Stimulated activated CD4-positive, alpha-beta T cell treated with anti-CD3 and anti-CD28 coated beads, TNF-alpha, amount 100 ng/mL, for 24 hours (primary cell): ENCODE measurements at places on chromosomes 2 and 18.

DNA sequence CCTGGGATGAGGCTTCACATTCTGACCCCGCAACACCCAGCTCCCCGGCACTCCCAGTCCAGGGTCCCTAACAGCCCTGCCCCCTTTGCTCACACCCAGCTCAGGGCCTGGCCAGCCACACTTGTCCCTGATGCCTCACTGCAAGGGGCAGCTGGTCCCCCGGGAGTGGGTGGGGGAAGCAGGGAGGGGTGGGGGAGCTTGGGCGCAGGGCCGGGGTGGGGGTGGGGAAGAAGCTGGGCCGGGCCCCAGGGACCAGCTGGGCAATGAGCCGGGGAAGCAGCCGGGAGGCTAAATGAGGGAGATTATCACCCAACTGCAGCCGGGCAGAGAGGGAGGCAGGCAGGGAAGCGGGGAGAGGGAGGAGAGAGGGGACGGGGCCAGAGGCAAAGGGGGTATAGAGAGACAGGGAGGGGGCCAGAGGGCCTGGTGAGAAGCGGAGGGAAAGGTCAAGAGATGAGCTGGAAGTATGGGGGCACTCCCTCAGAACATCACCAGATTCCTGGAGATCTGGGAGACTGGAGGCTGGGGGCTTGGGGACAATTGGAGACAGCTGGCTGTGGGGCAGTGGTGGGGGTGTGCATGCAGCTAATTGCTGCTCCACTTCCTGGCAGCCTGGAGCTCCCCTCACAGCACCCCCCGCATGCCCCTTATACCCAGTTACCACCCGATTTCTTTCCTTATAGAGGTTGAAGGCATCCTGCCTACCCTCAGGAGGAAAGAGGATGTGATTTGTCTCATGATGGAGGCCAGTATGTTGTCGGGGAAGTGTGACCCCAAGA, 2.5 kb upstream of the ASIC4 start:
- no peak for DNase-seq

GRCh38 chr2:188291617-188292347, at the start of gene GULP1:
Gene GULP1 (plus strand): TSS chr2:188291874. CDS start chr2:188477703, 185,829 bp downstream.
- DNase-seq = no peak

DNA sequence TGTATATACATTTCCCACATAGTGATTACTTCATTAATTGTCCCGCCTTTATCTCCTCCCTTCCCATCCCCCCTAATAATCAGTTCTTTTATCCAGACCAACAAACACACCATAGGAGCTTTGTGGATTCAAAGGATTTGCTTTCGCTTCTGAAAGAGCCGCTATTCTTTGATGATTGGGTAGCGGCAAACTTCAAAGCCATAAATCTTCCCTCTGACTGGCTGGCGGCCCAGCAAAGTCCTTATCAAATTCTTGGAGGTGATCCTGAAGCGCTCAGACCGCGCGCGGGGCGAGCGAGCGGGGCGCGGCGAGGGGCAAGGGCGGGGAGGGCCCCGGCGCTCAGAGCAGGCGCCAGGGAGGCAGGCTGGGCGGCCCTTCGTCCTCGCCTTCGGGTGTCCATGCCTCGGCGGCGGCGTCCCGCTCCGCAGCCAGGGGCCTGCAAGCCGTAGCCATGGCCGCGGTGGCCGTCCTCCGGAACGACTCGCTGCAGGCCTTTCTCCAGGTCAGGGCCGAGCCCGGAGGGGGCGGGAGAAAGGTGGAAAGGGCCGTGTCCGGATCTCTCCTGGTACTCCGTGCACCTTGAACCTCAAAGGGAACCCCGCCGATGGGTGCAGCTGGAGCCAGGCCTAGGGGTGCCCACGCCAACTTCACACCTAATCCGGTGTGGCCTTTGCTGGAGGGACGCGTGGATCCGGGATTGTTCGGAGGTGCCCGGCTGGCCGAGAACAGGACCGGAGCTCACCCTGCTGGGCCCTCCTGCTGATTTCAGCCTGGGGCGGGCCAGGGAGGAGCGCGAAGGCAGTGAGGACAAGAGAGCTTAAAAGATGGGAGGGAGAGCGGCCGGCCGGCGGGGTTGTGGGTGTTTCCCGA, at the start of gene SP5:
Gene SP5, plus strand, starts transcription at position 276 of the 870 bp plus-strand sequence. Its CDS starts 176 bp downstream, at position 452.
- DNase-seq = no peak

DNA sequence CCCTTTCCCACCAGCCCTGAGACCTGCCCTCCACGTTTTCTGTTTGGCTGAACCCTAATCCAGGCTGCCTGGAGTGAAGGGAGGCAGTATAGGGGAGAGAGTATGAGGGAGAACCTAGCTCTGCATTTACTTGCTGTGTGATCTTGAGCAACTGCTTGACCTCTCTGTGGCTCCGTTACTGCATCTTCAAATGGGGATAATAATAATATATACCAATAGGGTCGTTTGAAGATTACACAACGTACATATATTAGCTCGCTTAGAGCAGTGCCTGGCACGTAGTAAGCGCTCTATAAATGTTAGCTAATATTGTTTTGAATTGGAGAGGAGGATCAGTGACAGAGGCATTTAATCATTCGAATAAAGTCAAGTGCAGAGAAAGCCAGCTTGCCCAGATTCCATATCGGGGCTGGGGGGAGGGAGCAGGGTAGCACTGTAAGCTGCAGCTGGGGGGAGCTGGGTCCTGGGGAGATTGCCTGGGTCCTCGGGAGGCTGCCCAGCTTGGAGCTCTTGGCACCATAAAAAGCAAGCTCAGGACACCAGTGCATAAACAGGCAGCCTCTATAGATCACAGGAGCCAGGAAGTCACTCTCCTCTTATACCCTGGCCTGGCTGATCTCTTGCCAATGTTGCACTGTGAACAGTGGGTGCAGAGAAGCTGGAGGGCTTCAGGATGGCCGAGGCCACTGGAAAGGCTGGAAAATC, 19.1 kb downstream of the KCNK3 start:
- DNase-seq = no peak

- DNase-seq = no peak
Measured at GRCh38 chr2:119104414-119104813, 54.1 kb downstream of the C1QL2 start.

- DNase-seq = peak; percentile 60
Measured at GRCh38 chr2:75646583-75647425, at the start of gene MRPL19. Gene MRPL19 (plus strand): TSS chr2:75646783. CDS start chr2:75646808, 25 bp downstream.

DNA sequence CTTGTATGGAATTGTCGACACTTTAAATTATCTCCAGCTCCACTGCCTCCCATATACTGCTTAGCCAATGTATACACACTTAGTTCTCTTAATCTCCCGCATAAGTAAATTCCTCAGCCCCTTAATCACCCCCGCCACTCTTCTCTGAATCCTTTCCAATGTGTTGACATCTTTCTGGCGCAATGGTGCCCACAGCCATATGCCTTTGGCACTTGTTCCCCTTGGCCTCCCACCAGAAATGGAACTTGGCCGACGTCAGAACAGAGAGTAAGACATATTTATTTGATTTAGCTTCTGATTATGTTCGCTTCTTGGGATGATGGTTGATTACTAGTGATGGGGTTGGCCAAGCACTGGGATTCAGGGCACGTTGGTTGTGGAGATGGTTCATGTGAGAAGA, 1089.3 kb upstream of the CELF4 start:
- no peak for DNase-seq

- no peak for DNase-seq
Measured at GRCh38 chr18:79878741-79879378, 72.6 kb downstream of the SLC66A2 start.

- no peak for DNase-seq
Measured at GRCh38 chr2:144975881-144976280, 456.0 kb upstream of the ZEB2 start.

GRCh38 chr2:197993830-197994229, 189.4 kb downstream of the PLCL1 start:
- no peak for DNase-seq
